ENCODE measurements at places on chromosomes 6 and 20.

GRCh38 chr6:151070631-151071051 lies 169.1 kb upstream of the AKAP12 start:
- no peak for DNase-seq

DNA sequence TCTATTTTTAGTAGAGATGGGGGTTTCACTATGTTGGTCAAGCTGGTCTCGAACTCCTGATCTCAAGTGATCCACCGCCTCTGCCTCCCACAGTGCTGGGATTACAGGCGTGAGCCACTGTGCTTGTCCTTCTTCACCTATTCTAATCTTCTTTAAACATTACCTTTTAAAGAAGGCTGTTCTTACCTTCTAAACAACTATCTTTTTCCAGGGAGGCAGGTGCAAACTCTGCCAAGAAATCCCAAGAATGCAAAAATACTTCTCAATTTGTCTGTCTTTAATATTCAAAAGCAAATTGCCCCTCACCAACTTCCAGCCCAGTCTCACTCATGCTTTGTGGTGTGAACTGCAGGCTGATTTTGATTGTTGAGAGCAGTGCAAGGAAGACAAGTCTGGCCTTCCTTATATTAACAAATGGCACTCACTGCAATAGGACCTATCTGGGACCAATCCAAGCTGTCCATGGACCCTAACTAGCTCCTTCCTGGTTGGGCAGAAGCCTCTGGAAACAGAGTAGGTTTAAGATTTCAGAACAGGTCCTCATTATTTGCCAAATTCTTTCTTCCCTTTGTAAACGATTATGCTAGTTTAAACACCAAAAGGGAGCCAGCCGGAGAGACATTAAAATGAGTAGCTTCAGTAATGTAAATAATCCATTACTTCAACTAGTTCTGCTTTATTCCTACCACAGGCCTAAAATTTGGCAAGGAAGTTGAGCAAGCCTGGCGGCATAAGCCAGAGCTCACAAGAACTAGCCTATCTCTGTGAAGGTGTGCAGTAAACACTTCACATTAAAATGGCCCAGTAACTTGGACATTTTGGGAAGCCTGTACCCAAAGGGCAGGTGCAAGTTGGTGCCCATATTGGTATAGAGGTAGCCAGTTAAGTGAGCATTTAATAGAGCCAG lies 1.6 kb downstream of the SCAND1 start:
- DNase-seq, result no peak

DNA sequence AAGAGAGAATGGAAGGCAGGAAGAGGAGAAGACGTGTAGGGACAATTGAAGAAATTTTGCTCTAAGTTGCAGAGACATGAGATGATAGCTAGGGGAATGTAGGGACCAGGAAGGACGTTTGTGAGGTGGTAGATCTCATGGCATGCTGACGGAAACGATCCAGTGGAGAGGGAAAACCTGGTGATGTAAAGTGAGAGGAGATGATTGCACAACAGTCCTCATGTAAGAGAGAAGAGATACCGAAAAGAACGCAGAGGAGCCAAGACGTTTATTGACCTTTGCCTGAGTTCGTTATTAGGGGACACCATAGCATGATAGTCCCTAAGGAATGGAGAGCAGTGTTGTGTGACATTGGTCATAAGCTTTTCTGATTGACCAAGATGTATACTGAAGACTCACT lies 55.3 kb downstream of the IGF2R start:
- DNase-seq, result no peak

DNA sequence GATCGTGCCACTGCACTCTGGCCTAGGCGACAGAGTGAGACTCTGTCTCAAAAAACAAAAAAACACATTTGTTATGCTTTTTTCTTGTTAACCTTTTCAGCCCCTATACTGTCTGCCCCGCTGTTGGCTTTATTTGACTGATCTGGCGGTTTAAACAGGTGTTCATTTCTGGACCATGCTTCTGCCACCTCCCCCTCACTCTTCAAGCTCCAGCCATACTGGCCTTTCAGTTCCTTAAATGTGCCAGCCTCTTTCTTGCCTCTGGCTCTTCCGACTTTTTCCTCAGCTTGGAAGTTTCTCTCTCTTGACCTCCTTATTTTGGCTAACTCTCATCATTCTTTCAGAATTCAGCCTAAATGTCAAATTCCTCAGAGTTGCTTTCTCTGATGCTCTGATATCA lies 35.2 kb upstream of the TXLNB start:
- no peak for DNase-seq

GRCh38 chr20:20955892-20956291 lies 150.3 kb downstream of the LINC00237 start:
- no peak for DNase-seq

DNA sequence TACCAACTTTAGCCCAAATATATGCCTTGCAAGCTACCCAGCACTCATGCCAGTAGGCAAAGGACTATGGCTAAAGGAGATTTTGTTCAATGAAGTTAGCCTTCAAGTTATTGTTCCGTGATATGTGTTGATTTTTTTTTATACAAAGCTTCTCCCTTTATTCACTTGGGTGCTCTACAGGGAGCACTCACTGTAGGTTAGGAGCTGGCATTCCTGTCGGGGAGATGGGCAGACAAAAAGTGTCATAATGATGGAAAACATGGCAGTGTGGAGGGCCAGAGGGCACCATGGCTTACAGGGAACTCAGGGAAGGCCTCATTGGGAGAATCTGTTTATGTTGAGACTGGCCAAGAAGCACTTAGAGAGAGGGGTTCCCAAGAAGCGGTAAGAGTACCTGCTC lies 292.4 kb downstream of the TSHZ2 start:
- DNase-seq, result no peak
